ENCODE measurements at places on chromosomes 4 and X.

DNA sequence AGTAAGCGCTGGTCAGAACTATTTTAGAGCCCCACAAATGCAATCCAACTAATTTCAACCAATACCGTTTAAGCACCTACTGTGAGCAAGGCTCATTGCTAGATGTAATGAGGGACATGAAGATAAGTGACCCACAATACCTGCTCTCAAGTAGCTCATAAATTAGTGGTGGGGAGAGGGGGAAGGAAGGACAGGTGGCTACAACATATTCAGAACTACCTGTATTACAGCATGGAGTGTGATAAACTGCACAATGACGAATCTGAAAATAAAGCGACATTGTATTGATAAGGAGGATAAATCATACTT is 311.6 kb upstream of the DIAPH2 start:
- DNase-seq, result no peak

- no peak for DNase-seq
Measured at GRCh38 chrX:38552721-38553120, 8.6 kb upstream of the TSPAN7 start.

GRCh38 chrX:30301963-30302362 is 7.2 kb downstream of the NR0B1 start:
- no peak for DNase-seq

DNA sequence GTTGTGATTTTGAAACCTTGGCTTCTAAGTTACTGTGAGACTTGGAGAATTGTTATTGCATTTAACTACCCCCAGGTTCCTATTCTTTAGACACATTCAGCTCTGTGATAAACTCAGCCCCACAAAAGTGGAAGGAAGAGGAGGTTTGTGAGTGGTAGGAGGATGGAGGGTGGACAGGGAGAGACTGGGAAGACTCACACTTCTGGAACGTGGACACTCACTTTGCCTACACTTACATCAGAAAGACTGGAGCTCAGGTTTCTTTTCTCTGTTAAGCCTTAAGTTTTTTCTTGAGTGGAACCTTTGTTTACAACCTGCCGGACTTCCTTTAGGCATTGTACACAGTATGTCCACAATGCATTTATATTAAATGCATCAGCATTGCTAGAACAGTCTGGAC is 99.0 kb downstream of the AREG start:
- DNase-seq, result no peak

- no peak for DNase-seq
Measured at GRCh38 chrX:149827254-149827653, 45.5 kb downstream of the MAGEA9 start.

Measured in pulmonary artery endothelial cell (primary cell).